Vein endothelial cell (primary cell): ENCODE measurements at places on chromosomes 5 and 9. TPM values are rescaled to one million over a fixed set of nuclear protein-coding genes. Genes with fewer than 3 reads are reported as not detected.

The IRX4 gene
- total RNA-seq, result not detected in 2 replicates

The UTP15 gene
- total RNA-seq, result 29.4 and 41.3 TPM in 2 replicates

The FGF1 gene
- under 0.01 and 0.98 TPM in 2 replicates for total RNA-seq

The RUSC2 gene
- total RNA-seq, result 28.7 and 39.5 TPM in 2 replicates

The FUT7 gene
- total RNA-seq, result not detected in 2 replicates

The SPATA31E1 gene
- total RNA-seq, result not detected in 2 replicates
